ENCODE measurements at places on chromosomes 4 and X.
A peak's percentile ranks its signal among the peaks of the same experiment; 100 is the strongest.

- peak; percentile 29 for DNase-seq
Observed at GRCh38 chr4:128649575-128650205, 159.8 kb upstream of the JADE1 start.

- no peak for DNase-seq
Observed at GRCh38 chr4:106695501-106696262, 327.1 kb upstream of the GIMD1 start.

- DNase-seq, result no peak
Observed at GRCh38 chr4:53150631-53151488, 215.0 kb downstream of the SCFD2 start.

GRCh38 chr4:68962868-68963267 lies 11.3 kb upstream of the UGT2A3 start:
- peak; percentile 10 for DNase-seq

- peak; percentile 55 for DNase-seq
Observed at GRCh38 chrX:2500091-2500802, 529 bp downstream of the DHRSX start.

GRCh38 chrX:1676866-1677265 lies 62.0 kb downstream of the ASMT start:
- DNase-seq, result no peak

- DNase-seq, result no peak
Observed at GRCh38 chr4:88953400-88953799, 103.6 kb downstream of the FAM13A start.

- no peak for DNase-seq
Observed at GRCh38 chr4:146379744-146380143, 142.0 kb downstream of the SLC10A7 start.

DNA sequence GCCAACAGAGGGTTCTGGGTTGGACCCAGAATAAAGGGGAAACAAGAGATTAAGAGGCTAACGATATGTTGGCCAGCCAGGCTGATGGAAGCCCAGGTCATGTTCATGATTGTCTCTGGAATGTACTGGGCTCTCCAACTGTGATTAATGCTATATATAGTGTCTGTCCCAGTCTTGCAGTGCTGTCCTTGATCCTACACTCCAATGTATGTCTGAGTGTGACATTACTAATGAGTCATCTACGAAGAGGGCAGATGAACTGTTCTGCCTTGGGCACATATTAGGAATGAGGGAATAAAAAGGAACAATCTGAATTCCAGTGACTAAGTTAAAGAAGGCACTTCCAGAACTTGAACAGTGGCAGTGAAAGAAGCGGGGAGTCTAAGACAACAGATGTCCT lies 142.1 kb downstream of the PDGFRA start:
- DNase-seq, result peak; percentile 17

DNA sequence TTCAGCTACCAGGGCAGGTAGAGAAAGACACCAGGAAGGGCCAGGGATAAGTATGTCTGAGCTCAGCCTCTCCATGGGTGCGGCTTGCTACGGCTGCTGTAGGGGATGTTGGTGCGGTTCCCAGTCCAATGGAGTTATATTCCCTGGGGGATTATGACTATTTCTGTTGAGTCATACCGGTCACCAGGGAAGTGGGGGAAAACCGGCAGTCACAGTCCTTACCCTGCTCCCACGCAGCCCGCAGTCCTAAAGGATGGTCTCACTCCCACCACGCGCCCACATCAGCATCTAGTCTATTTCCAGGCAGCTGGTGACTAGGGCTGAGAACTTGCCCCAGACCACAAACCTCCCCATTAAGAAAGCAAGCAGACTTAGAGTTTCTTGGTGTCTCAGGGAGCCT lies 191.6 kb downstream of the VEGFC start:
- DNase-seq, result no peak

GRCh38 chrX:69362856-69363255 lies 141.3 kb upstream of the NALF2 start:
- DNase-seq, result no peak

- DNase-seq, result no peak
Observed at GRCh38 chr4:175511861-175512260, 300.2 kb downstream of the GPM6A start.

- DNase-seq, result no peak
Observed at GRCh38 chr4:188722911-188723310, 583.7 kb downstream of the TRIML1 start.

GRCh38 chrX:63513825-63514568 lies 162.9 kb upstream of the SPIN4 start:
- DNase-seq, result no peak

DNA sequence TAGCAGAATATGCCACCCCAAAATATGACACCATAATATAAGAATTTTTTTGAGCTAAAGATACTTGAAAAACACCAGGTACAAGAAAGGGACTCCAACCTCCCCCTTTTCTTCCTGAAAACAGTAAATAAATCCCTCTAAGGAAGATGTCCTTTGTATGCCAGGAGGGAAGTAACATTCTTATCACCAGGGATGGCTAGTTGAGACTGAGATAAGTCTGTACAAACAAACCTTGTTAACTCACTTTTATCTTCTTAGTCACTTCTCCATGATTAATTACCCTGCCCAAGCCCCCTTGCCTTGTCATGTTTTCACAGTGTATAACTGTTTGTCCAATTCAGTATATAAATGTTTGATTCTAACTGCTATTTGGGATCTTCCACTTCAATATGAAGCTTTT lies 888.0 kb downstream of the PCDH18 start:
- no peak for DNase-seq

DNA sequence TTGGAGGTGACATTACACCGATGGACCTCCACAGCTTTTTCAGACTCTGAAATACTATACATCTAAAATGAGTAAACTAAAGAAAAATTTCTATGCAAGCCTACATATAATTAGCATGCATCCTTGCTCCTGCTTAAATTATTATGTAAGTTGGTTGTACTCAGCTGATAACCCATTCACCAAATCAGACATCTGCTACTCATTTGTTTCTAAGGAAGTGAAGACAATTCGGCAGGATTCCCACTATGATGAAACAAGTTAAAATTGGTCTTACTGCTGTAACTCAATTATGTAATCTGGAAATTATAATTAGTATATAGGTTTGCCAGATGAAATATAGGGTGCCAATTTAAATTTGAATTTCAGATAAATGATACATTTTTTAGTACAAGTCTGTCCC lies 59.5 kb upstream of the FGF13 start:
- no peak for DNase-seq

- no peak for DNase-seq
Observed at GRCh38 chr4:28443801-28444412, 1583.3 kb downstream of the STIM2 start.

GRCh38 chrX:130211415-130212186 lies 39.8 kb downstream of the RAB33A start:
- DNase-seq, result no peak

DNA sequence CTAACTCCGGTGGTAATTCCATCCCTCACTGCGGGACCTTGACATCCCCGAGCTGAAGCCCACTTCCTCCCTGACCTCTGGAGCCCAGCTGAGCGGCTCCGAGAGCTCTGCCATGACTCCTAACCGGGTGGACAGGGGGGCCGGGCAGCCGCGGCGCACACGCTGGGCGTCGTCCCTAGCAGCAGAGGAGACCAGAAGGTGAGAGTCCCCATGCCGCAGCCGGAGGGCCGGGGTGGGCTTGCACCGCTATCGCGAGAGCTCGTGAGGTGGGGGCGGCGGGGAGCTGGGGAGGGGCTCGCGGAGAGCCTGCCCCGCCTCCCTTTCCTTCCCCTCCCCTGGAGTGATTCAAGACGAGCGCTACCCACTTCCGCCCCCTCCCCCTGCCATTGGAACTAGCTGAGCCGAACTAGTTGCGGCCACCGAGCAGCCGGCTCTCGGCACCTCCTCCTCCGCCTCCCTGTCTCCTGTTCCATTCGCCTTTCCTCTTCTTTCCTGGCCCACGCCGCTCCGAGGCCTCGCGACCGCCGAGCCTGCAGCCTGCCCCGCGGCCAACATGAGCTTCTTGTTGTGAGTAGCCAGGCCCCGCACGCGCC lies at the start of gene MOB1B:
MOB1B (plus strand) TSS at position 386 of the 593 bp plus-strand sequence; CDS start at position 554, 168 bp downstream.
- DNase-seq, result peak; percentile 72

- no peak for DNase-seq
Observed at GRCh38 chr4:20386906-20387305, 135.2 kb downstream of the SLIT2 start.

DNA sequence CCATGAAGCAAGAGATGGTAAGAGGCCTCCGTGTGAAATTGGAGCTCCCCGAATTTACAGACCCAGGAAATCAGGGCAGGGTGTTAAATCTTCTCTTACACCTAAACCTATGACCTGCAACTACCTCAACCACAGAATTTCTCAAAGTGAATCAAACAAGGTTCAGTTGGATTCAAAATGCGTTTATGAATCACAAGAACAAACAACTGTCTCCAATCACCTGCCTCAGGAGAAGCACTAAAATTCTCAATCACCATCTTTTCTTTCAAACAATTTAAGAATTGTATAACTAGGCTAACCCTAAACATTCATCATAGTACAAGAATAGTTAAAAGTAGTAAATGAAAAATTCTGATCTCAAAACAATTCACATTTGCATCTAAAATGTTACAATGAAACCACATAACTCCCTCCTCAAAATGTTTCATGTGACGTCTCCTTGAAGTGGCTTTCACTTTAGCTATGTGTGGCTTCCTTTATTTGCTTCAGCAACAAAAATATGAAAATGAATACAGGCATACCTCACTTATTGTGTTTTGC lies 19.2 kb downstream of the PPP3CA start:
- DNase-seq, result no peak

DNA sequence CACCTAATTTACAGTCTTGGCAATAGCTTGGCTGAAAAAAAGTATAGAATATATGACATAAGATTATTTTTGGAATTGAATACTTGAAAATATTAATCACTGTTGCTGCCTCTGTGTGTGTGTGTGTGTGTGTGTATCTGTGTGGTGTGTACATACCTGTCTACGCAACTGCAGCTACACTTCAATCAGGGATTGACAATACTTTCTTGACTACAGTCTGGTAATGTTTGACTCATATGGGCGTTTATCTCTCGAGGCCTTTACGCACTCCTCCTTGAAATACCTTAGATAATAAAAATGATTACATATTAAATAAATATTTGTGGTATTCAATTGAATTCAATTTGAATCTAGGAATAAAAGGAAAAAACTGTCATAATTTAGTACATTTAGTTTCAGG lies 565.2 kb downstream of the PCDH18 start:
- no peak for DNase-seq

- DNase-seq, result no peak
Observed at GRCh38 chr4:185722029-185722316, 90.0 kb downstream of the SORBS2 start.

DNA sequence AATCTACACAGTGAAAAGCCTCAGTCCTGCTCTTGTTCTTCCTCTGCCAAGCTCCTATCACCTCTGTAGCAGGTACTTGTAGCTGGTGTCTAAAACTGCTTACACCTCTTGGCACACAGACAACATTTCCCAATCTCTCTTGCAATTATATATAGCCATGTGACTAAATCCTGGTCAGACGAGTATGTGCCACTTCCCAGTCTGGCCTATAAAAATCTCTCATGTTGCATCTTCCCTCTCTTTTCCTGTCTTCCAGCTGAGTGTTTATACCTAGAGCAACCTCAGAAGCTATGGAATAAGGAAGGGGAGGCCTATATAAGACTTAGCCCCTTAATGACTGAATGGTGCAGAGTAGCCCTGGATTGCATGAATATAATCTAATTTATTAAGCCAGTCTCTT lies 105.8 kb downstream of the RNF150 start:
- DNase-seq, result no peak

- no peak for DNase-seq
Observed at GRCh38 chr4:5112333-5113095, 61.2 kb downstream of the STK32B start.

DNA sequence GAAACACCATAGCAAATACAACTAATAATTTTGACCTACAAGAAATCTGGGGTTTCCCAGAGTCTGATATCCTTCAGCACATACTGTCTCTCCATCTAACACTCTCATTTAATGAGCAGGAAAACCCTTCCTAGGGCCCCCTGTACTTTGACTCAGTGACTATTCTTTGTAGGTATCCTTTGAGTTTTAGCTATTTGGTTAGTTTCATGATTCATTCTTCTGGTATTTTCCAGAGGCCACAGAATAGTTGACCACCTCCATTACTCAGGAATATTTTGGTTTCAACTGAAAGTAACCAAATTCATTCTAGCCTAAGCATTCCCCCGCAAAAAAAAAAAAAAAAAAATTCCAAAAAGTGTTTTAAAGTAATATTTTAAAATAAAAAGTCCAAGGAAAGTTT lies 140.0 kb downstream of the IDS start:
- DNase-seq, result peak; percentile 76

DNA sequence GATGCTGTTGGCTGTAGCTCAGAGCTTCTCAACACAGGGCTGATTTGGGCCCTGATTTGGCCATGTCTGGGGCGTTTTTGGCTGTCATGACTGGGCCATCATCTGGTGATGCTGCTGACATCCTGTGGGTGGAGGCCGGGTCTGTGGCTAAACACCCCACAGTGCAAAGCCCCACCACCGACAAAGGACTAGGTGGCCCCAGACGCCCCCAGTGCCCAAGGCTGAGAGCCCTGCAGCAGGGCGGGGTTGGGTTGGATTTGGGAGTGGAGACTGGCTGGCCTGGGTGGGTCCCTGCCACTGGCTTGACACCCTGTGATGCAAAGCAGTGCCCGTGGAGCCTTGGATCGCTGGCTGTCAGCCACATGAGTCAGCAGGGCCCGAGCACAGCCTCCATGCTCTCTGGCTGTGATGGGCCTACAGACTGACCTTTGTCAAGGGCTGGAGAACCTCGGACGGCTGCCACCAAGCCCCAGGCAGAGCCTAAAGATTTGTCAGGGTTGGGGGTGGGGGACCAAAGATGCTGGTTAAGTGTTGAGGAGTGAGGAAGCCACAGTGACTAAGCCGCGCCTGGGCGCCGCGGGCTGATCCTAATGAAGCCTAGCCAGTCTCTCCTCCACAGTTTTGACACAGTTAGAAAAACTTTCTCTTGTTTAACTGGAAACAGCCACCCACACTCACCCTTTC lies 28.3 kb downstream of the CYTL1 start:
- DNase-seq, result peak; percentile 96

DNA sequence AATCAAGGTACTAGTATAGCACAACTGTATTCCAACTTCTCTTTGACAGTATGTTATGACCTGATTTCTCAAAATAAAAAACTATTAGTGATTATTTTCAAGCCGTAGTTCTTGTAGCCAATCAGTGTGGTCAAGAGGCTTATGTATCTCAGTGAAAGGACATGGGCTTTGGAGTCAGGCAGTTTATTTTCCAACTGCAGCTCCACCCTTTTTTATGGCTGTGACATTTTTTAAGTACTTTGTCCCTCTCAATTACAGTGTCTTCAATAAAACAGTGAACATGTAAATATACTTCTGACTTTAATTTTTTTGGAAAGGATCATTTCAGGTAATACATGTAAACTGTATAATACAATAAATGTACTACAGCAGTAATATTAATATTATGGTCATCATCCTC lies 30.0 kb downstream of the HTN1 start:
- no peak for DNase-seq

DNA sequence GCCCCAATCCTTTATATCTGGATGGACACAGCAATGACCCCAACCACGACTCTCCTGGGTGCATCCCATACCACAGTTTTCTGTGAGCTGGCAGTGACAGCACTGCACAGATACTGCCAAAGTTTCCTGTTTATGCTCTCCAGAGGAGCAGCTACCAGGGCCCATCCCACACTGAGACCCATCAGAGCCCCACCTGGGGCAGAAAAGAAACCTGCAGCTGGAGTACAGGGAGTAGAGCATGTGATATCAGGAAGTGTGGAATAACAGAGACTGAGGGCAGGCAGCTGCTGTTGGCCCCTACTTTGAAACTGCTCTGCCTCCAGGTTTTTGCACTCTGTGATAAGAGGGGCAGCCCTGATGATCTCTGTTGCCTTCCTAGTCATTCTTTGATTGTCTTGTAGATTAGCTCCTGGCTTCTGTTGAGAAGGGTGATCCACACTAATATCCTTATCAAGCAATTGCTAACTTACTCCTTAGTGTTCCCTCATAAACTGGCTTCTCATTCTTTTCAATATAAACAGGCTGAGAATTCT lies 526.3 kb upstream of the TECRL start:
- DNase-seq, result no peak

Measured in RCC 7860 (cell line).